Gastroesophageal sphincter (tissue), 4 donors: ENCODE measurements at places on chromosomes 5 and 9. TPM values are rescaled to one million over a fixed set of nuclear protein-coding genes. Genes with fewer than 3 reads are reported as not detected.

Gene ZBTB26
- 9.2 TPM for total RNA-seq

Gene ARSB
- total RNA-seq = 109 TPM

Gene PDGFRB
- 101 TPM for total RNA-seq

Gene PCDHAC2
- total RNA-seq = 12.3 TPM

Gene GFPT2
- total RNA-seq = 28.7 TPM

Gene CYSRT1
- total RNA-seq = not detected

Gene SLC25A2
- not detected for total RNA-seq

Gene ENC1
- total RNA-seq = 4.0 TPM

Gene TSLP
- 1.3 TPM for total RNA-seq

Gene GDF9
- total RNA-seq = 0.31 TPM

Gene PRDM9
- not detected for total RNA-seq

Gene RXRA
- 78.9 TPM for total RNA-seq

Gene DPM2
- 15.0 TPM for total RNA-seq

Gene PCDHB11
- total RNA-seq = 5.4 TPM

Gene ZDHHC21
- 15.1 TPM for total RNA-seq

Gene TMEM232
- total RNA-seq = 2.2 TPM

Gene KIF24
- 2.2 TPM for total RNA-seq

Gene PCDHA2
- not detected for total RNA-seq

Gene ZNF300
- total RNA-seq = 1.7 TPM
